ENCODE measurements at places on chromosomes 1 and 21. TPM values are rescaled to one million over a fixed set of nuclear protein-coding genes. Genes with fewer than 3 reads are reported as not detected.

DNA sequence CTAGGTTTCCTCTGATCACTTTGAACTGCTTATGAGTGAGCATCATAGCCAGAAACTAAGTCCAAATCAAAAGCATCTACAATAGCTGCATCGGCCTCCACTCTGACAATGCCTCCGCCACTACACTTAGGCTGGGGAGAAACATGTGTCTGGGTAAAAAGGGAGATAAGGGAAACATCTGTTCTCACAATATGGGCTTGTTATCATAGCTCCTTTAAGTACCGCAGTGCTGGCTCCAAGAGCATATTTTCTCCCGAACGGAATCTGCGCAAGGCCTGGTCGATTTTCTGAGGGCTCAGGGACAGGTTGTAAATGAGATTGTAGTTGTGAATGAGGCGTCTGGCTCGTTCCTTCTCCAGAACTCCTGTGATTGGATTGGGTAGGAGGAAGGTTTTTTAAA lies 63.9 kb upstream of the CYP2J2 start:
- DNase-seq, result no peak
- no peaks in the 10 kb centered on the region for H3K27me3 ChIP-seq
- H3K36me3 ChIP-seq, result no peaks in the 10 kb centered on the region
- H3K4me1 ChIP-seq, result peaks cover 9% of the 10 kb centered on the region
- H3K4me3 ChIP-seq, result no peak overlapping the region

TMEM240 gene
- total RNA-seq, result 7.5 TPM

DNA sequence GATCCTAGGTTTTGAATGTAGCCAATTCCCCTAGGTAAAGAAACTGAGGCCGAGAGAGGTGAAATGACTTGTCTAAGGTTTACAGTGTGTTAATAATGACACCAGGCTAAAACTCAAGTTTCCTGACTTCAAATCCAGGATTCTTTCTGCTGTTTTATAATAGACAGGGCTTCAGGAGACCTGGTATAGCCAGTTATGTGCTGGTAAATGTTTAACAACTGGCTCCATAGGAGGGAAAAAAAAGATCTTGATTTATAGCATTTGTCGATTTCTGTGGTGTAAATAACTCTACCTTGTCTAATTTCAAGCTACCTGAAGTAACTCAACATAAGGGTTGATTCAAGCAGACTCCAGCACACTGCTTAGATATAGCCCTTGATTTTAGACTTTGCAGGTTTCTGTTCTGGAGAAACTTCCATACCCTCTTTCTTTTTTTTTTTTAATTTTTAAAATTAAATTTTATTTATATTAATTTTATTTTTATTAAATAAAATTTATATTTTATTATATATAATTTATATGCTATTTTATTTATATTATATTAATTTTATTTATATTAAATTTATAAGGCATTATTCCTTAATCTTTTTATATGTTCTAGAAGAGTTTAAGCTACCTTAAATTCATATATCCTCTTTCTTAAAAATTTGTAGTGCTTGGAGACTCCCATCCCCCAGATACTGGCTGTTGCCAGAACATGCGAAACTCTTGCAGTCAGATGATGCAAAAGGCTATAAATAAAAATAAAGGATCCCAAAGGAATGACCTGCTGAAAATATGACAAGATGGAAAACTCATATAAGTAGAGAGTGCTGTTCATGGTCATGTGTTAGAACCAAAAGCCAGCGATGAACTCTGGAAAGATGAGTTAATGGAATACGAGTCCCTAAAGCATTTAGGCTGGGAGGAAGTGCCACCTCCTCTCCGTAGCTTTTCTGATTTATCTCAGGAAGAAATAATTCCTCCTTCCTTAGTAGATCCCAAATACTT lies 35.4 kb upstream of the SRSF10 start:
- DNase-seq, result no peak

GRCh38 chr1:44425341-44426082 lies 20.5 kb downstream of the RNF220 start:
- H3K27ac ChIP-seq, result no peak overlapping the region
- H3K36me3 ChIP-seq, result no peaks in the 10 kb centered on the region
- no peaks in the 10 kb centered on the region for H3K27me3 ChIP-seq
- no peak overlapping the region for H3K4me3 ChIP-seq
- peaks cover 3% of the 10 kb centered on the region for H3K4me1 ChIP-seq

TMEM125 gene
- 0.23 TPM for total RNA-seq

DNA sequence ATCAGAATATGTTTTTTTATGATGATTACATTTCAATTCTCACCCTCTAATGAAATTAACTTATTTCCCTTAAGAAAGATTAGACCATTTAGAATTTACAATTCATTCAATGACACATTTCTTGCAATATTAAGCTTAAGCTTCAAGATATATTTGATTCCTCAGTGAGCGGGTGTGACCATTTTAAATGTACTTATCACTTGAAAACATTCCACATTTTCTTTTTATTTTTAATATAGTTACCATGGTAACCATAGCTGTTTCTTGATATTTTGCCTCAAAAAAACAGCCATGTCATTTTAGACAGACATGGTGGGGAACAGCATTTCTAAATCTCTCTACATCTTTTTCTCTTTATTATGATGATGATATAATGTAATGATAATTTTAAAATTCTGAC lies 1029.0 kb upstream of the B3GALT2 start:
- no peaks in the 10 kb centered on the region for H3K4me1 ChIP-seq
- H3K27ac ChIP-seq, result no peak overlapping the region
- H3K4me3 ChIP-seq, result no peak overlapping the region
- DNase-seq, result no peak

VSIG8 gene
- 0.20 TPM for total RNA-seq
